ENCODE measurements at places on chromosomes 16 and 17.

DNA sequence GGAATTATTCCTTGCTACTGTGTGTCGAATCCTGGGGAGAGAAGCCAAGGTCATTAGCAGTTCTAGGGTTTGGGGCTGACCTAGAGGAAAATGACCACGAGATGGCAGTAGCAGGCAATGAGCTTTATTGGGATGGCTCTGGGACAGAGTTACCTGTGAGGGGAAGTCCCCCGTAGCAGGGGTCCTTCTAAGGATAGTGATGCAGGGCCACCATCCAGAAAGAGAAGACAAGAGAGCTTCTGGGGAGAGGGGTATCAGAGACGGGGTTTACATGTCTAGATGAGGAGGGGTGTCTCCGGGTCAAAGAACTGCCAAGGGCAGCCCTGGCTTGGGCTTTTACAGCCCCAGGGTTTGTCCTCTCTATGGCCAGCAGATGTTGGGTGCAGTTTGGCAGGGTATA, 6.4 kb upstream of the GGT6 start:
- no peak for DNase-seq

- DNase-seq = no peak
Measured at GRCh38 chr16:27223226-27223610, 19.9 kb downstream of the KDM8 start.

GRCh38 chr16:4648917-4649316, 24.3 kb downstream of the MGRN1 start:
- no peak for DNase-seq

- no peak for DNase-seq
Measured at GRCh38 chr16:8935989-8936388, 27.7 kb downstream of the USP7 start.

GRCh38 chr17:8176197-8176940, at the start of gene TMEM107:
TMEM107 (minus strand) TSS chr17:8176380; CDS start chr17:8176286, 94 bp downstream.
- peak; percentile 87 for DNase-seq

- no peak for DNase-seq
Measured at GRCh38 chr17:5745111-5745813, 161.0 kb upstream of the NLRP1 start.

DNA sequence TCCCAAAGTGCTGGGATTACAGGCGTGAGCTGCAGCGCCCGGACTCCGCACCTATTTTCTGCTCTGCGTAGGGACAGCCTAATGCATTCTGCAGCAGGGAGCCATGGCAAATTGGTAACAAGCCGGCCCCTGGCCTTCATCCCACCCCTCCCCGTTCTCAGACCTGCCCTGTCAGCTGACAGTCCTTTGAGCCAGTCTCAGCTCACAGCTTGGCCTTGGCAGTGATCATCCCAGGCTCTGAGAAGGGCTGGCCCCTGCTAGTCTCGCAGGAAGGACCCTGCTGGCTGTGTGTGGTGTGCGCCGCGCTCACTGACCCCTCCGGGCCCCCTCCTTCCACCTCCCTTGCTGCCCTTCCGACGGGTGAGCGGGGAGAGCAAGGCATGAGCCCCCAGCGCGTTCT, 10.3 kb upstream of the NPTX1 start:
- DNase-seq = no peak

- no peak for DNase-seq
Measured at GRCh38 chr17:12229335-12229734, 208.7 kb downstream of the MAP2K4 start.

- no peak for DNase-seq
Measured at GRCh38 chr16:82366462-82366861, 196.4 kb upstream of the MPHOSPH6 start.

GRCh38 chr16:67244387-67245185, 2.7 kb downstream of the FHOD1 start:
- no peak for DNase-seq

- no peak for DNase-seq
Measured at GRCh38 chr16:14419817-14420216, 210.2 kb downstream of the PARN start.

DNA sequence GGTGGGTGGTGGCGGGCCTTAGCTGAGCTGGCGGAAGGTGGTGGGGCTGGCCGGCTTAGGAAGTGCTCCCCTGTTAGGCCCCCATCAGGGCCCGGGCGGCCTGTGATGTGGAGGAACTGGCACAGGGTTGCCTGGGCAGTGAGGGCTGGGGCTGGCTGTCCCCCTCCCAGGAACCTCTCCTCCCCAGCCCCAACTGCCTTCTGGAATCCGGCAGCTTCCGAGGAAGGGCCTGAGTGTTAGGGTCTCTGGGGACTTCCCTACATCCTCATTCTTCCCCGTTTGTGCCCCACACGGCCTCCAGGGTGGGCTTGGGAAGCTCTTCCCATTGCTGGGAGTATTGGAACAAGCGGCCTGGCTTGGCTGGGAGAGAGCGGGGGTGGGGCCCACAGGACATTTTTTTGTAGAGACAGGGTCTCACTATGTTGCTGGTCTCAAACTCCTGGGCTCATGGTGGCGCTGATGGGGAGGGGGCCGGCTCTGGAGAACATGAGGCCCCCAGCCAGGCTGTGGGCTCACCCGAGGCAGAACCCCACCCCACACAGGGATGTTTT, 89.9 kb upstream of the CIBAR2 start:
- DNase-seq = no peak

GRCh38 chr17:12619459-12620199, 46.1 kb upstream of the MYOCD start:
- no peak for DNase-seq

- no peak for DNase-seq
Measured at GRCh38 chr16:11413907-11414595, 68.8 kb downstream of the RMI2 start.

DNA sequence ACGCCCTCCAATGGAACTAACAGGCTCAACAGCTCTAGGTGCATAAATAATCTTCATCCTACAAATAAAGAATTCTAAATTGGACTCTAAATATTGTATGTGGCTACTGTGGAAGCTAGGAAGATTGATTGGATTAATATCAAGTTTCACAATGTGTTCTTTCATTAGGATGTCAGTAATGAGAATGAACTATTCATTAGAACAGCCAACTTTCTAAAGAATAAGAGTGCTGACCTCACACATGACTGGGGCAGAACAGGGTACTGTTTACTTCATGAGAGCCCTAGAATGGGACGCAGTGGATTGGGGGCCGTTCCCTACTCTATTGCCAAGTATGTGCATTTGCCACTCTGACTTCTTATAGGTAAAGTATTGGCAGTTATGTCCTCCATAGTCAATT, 528.2 kb upstream of the RBFOX1 start:
- DNase-seq = peak; percentile 17

GRCh38 chr17:55728833-55729232, 6.2 kb upstream of the TMEM100 start:
- DNase-seq = no peak

DNA sequence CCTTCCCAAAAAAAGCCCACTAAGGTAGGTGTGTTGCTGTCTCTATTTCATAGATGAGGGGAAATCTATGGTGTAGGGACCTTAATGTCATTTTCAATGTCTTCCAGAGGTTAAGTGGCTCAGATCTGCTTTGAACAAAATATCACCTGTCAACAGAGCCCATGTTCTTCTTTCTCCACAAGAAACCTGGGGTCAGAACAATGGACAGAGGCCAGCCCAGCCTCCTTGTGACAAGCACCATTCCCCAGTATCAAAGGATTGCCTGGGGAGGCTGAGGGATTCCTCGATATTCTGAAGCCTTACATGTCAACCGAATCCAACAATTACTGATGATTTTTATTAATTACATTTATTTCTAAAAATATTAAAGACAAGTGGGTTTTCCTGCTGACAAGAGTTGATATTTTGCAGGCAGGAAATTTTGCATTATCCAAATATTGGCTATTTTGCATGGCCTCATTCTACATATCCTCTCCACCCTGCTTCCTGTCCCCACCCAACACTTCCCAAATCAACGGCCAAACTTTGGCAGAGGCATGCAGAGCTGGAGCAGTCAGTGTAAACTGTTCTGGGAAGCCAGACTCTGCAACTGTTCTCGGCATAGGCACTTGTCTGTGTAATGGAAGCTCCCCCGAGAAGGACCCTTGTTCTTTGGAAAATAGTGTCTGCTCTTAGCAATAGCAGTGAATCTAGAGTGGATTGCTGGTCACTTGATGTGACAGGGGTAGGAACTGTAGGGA, 281.5 kb downstream of the HS3ST3A1 start:
- DNase-seq = no peak

- no peak for DNase-seq
Measured at GRCh38 chr16:84617041-84617790, 662 bp downstream of the COTL1 start.

Measured in putamen (tissue), 1 donor.